Hepatic stellate cell (primary cell): ENCODE measurements at places on chromosomes 1 and 21.

DNA sequence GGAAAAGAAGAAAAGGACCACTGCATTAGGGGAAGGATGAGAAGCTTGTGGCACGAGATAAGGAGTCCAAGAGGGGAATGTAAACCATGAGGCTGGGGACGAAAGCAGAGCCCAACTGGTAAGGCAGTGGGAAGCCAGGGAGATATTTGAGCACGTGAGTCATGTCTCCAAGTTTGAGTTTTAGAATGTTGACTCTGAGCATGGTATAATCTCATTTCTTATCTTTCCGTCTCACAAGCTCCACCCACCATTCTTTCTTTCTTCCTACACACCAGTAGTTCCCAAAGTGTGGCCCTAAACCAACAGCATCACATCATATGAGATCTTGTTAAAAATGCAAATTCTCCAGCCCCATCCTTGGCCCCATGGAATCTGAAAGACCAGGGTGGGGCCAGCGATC, 145.3 kb downstream of the PLPP3 start:
- no peak for DNase-seq

DNA sequence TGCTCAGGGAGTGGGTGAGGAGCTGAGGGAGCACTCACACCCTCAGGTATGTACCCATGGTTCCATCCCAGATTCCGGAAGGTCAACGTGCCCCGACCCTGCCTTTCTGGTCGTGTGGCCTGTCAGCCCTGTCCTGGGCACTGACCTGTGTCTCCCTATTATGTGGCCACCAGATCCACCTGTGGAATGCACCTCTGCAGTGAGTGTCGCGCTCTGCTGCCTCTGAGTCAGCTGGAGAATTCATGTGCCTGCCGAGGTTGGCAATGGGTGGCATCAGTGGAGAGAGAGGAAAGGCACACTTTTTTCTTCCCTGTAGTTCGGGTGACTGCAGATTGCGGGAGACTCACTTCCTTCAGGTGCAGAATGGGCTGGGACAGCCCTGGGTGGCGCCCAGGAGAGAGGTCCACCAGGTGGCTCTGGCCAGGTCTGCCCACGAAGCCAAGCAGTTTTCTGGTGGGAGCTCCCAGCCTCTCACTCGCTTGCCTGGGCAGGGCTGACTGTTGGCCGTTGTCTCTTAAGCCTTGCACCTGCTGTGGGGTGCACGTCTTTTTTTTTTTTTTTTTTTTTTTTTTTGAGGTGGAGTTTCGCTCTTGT, 176.1 kb upstream of the TMEM51 start:
- no peak for DNase-seq

DNA sequence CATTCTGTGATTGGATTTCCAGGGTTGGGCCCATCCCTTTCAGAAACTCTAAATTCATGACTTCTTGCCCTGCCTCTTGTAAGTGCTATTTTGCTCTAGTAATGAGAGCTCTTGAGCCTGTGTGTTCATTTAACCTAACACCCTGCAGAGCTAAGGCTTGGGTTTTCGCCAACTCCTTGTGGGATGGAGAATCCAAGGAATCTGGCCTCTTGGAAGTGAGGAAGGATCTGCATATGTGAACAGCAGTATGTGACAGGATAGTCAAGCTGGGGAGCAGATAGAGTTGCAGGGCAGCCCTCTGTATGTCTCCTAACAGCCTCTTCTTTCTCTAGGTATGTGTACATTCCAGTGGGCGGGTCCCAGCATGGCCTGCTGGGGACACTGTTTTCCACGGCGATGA, 258.9 kb downstream of the HHAT start:
- no peak for DNase-seq

DNA sequence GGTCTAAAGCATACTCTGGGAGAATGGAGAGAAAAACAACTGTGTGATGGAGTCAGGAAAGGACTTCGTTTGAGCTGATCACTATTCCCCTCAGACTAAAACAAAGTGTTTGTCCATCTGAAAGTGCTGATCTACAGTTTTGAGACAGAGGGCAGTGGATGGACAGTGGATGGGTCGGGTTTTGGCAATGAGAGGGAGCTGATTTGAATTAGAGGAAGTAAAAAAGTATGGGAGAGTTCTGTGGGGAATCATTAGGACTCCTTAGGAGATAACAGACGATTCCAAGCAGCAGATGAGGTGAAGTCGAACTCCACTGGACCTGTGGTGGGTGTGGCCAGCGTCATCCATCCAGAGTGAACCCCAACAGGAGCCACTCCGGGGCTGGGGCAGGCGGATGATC, 62.3 kb downstream of the PTGS2 start:
- DNase-seq = no peak

DNA sequence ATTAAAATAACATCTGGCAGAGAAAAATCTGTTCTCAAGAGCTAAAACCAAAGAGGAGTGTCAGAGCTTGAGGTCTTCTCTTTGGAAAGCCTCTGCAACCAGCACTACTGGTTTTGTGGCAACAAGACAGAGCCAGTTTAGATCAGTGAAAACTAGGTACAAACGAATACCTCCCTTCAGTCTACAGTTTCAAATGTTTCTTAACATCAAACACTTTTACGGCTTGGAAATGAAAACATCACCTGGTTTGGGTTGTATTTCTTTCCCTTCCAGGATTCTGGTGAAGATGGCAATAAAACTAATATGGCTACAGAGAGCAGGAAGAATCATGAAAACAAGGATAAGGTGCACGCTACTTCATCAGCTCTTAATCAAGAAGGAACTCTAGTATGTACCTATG, 339.4 kb upstream of the ESRRG start:
- no peak for DNase-seq

GRCh38 chr1:21657456-21658190, 11.5 kb downstream of the RAP1GAP start:
- no peak for DNase-seq

GRCh38 chr1:94871031-94871430, 50.9 kb downstream of the SLC44A3 start:
- DNase-seq = no peak

DNA sequence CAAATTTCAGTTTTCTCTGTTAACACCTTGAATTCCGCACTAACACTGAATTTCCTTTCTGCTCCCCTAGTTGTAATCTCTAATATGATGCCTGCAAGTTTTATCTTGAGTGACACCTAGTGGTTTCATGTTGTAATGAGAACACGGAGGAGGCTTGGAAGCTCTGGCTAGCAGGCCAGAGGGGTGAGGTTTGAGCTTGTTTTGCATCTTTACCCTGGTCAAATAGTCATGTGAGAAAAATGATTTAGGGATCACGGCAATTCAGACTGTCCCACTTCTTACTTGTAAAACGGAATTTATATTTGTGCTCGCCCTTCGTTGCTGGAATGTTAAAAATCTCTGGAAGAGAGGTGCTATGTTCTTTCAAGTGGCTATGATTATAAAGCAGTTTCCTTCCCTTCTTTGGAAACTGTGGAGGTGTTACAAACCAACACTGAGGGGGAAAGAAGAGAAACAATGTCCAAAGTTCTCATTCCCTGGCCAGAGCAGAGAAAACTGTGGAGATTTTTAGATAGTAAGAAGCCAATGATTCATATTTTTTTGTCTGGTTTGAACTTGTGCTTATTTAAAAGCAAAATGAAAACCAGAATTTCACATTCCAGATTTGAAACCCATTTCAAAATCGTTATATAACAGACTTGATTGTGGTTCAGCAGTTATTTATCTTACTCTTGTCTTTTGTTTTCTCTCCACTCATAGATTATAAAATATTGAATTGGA, 5.3 kb upstream of the MROH9 start:
- DNase-seq = peak; percentile 52

DNA sequence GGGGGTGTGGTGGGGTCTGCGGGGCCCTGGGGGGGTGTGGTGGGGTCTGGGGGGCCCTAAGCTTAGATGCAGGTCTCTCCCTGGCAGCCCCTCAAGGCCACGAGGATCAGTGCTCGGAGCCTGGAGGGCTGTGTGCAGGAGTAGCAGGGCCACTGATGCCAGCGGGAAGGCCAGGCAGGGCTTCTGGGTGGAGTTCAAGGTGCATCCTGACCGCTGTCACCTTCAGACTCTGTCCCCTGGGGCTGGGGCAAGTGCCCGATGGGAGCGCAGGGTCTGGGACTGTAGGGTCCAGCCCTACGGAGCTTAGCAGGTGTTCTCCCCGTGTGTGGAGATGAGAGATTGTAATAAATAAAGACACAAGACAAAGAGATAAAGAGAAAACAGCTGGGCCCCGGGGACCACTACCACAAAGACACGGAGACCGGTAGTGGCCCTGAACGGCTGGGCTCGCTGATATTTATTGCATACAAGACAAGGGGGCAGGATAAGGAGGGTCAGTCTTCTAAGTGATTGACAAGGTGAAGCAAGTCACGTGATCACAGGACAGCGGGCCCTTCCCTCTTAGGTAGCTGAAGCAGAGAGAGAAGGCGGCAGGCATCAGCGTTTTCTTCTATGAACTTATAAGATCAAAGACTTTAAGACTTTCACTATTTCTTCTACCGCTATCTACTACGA, 8.7 kb downstream of the RNF223 start:
- no peak for DNase-seq

DNA sequence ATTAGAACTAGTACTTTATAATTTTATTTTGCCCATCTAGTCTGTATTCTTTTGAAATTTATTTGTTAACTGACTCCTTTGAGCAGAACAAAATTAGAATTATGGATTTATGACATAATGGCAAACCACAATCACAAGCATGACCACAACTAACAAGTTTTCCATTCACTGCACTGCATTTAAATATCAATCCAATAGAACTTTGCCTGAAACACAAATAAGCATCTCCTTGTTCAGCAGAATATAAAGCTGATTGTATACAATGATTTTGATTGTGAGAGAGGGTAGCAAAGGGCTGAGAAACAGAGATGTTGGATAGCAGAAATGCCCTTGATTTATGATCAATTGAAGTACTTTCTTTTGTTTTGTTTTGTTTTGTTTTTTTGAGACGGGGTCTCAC, 495.5 kb upstream of the RGS18 start:
- DNase-seq = no peak

- DNase-seq = no peak
These were observed 37.2 kb downstream of the NUP210L start for GRCh38 chr1:154117642-154118041.
